ENCODE measurements at places on chromosomes 1 and 21.

- DNase-seq = no peak
Measured at GRCh38 chr1:203860396-203861025, 888 bp upstream of the SNRPE start.

DNA sequence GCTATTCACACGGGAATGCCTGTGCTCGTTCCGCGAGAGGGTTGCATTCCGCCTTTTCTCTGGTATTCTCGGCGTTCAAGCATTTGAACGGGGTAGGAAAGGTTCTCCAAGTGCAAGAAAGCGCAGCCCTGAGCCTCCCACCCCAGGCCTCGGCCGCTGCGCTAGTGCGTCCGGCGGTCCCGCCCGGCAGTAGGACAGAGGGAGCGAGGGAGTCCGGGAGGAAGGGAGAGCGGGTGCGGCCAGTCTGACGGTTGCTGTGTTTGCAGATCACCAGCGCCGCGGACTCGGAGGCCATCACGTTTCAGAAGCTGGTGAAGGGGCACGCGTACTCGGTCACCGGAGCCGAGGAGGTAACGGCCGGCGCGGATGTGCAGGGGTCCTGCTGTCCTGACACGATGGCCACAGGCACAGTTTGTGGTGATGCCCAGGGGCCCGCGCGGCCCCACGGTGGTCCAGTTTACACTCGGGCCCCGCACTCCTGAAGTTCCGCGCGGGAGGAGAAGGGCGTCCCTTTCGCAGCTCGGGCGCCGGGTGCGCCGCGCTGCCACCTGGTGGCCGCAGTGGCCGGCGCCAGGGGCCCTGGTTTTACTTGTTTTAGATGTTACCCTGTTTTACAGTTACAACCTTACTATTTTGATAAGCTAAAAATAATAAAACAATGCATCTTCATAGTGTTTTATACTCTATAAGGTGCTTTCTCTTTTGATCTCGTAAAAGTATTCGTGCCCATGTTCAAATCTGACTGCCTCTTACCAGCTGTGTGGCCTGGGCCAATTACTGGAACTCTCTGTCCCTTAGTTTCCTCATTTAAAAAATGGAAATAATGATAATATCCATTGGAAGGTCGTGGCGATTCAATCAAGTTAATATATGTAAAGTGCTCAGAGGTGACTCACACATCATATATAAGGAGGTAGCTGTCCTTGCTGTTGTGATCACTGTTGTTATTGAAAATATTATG lies 36.7 kb downstream of the CAPN2 start:
- DNase-seq = peak; percentile 61

- no peak for DNase-seq
Measured at GRCh38 chr1:12172042-12172851, 5.5 kb downstream of the TNFRSF1B start.

DNA sequence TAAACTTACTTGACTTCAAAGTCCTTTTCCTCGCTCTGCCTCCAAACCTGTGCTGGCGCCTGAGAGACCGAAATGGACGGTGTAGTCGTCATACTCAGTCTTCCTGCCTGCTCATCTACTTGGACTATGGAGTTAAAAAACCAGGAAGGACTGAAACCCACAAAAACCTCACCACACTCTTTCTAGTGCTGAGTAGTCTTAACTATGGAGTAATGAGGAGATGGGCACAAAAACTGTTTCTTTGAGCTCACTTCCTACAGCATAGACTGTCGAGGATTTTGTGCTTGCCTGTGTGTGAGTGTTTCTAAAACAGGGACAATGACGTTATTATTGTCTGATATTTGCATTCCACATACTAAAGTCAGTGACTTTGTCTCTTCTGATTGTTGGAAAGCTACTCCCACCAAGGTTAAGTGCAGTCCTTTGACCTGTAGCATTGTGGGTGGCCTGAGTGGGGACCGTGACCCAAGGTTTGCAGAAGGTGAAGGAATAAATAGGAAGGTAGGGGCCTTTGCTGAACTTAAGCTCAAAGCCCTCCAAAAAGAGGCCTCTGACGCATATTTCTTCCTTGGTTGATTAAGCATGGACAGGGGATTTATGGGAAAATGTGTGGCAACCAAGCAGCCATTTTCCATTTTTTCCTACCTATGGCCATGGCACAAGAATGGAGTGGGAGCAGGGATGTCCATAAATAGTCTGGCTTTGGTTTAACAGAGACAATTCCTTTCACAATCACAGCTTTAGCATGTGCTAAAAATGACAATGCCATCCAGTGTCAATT lies 109.6 kb downstream of the ZBTB18 start:
- DNase-seq = no peak

GRCh38 chr1:203624341-203624712 lies 2.3 kb upstream of the ATP2B4 start:
- DNase-seq = no peak

DNA sequence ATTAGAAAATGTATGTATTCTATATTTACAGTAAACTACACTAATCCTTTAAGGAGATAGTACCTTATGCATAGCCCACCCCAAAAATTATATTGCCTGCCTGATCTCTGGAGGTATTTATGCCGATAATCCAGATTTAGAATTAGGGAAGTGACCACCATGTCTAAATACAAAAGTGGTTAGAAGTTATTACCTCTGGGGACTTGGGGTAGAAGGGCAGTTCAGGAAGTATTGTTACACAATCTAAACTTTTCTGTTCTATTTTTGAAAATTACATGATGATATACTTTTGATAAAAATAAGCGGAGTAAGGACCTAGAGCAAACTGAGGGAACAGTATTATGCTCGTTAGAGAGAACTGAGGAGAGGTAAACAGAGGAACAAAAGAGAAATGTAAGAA lies 90.5 kb upstream of the ZP4 start:
- DNase-seq = no peak

GRCh38 chr1:151474745-151475144 lies 15.5 kb upstream of the POGZ start:
- no peak for DNase-seq

DNA sequence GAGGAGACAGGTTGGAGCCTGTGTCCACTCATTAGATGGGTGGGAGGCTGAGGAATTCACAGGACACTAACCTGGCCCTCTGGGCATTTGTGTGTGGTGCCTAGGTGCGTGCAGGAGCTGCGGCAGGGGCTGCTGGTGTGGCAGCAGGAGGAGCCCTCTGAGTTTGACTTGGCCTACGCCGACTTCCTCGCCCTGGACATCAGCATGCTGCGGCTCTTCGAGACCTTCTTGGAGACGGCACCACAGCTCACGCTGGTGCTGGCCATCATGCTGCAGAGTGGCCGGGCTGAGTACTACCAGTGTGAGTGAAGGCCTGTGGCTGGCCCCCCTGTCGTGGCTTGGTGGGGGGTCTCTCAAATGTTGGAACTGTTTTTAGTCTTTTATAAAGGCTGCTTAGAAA lies 3.6 kb downstream of the XKR8 start:
- DNase-seq = no peak

GRCh38 chr1:17798799-17799382 lies 43.8 kb downstream of the ACTL8 start:
- DNase-seq = no peak

DNA sequence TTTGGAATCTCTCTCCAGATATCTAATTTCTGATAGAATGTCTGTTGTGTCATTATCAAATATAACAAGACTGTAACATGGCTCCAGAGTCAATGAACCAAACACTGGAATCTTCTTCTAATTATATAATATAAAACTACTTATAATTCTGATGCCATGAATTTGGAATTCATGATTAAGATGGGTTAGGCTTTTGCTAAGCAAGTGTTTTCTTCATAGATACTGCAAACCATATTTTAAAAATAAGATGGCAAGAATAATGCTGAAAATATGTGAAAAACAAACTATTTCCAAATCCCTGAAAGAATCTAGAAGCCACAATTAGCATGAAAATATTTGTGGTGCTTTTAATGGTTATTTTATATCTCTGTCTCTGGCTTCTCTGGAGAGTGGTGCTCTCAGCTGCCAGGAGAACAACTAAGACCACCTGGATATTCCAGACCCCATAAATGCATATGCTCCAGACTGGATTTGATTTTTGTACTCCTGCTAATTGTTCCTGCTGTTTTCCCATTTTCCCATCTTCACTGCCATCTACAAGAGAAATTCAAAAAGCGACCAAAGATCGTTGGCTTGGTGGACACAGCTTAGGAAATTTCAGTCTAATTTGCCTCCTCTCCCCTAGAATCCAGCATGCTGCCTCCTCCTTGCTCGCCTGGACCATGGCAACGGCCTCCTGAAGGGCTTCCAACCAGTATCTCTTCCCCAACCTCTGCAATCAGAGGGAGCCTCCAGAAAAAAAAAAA lies 418.9 kb downstream of the SETD4 start:
- no peak for DNase-seq

DNA sequence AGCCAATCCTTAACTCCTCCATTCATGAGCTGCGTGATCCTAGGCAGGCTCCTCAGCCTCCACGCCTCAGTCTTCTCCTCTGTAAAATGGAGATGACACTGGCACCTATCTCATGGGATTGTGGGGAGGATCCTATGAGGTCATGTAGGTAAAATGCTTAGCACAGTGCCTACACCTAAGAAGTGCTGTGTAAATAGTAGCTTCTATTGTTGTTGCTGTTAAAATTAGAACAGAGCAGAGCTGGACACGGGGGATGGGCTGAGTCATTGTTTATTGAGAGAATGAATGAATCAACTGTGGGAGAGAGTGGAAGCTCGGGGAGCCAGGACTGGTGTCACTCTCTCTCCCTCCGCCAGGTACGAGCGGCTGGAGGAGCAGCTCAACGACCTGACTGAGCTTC lies 43.0 kb downstream of the TMCC2 start:
- DNase-seq = no peak

- no peak for DNase-seq
Measured at GRCh38 chr1:39116860-39117728, 87.4 kb upstream of the MACF1 start.

DNA sequence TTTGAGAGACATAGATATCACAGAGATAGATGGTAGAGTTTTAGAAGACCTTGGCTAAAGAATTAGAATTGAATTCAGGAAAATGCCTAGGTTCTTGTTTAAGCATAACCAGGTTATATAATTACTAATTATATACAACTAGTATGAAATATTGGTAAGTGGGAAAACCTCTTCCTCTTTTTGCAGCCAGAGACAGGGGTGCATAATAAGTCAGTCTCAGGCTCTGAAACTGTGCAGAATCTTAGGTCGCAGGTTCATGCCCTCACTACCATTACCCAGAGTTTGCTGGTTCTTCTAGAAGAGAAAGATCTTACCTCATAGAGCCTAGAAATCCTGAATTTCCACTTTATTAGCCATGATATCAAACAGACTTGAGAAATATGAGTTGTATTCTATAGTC lies 183.3 kb downstream of the NEK7 start:
- no peak for DNase-seq

DNA sequence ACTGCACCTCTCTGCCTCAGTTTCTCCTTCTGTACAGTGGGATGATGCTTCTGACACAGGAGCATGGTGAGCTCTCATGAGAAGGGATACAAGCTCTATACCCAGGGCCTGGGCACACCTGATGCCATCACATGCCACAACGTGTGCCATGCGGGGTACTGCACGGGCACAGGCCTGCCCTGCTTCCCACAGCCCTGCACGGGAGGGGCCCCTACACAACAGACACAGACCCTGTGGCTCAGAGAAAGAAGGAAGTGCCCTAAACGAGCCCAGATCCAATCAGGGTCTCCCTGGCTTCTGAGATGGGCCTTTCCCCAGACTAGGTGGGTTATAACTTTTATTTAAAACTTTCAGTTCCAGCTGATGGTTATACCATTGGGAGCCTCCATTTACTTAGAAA lies 24.6 kb downstream of the C2CD2 start:
- DNase-seq = no peak

DNA sequence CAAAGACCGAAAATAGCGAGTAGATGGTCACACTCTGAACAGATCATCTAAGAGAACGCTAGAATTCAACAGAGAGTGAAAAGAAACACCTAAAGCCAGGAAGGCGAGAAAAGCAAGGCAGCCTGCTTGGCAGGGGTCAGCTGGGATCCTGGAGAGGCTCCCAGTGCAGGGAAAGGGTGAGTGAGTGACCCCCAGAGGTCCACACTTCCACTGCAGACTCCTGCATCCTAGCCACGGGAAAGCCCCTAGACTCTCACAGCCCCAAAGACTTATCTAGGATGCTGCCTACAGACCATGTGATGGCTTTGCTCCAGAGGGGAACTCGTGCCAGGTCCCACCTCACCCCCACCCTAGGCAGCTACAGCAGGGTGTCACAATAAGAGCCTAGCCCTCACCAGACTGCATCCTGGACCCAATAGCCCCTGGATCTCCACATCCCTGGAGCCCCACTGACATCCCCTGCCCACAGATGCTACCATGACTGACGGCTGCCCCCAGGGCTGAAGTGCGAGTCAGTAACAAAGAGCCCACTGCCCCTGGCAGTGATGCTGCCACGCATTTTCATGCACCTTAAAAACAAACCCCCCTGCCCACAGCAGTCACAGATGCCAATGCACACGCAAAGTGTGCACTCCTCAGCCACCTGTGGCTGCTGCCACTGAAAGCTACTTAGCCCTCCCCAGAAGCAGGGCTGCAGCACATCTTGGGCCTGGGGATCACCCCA lies 62.2 kb downstream of the PSMG1 start:
- DNase-seq = no peak

GRCh38 chr1:229448845-229449244 lies 15.0 kb upstream of the ACTA1 start:
- DNase-seq = no peak

DNA sequence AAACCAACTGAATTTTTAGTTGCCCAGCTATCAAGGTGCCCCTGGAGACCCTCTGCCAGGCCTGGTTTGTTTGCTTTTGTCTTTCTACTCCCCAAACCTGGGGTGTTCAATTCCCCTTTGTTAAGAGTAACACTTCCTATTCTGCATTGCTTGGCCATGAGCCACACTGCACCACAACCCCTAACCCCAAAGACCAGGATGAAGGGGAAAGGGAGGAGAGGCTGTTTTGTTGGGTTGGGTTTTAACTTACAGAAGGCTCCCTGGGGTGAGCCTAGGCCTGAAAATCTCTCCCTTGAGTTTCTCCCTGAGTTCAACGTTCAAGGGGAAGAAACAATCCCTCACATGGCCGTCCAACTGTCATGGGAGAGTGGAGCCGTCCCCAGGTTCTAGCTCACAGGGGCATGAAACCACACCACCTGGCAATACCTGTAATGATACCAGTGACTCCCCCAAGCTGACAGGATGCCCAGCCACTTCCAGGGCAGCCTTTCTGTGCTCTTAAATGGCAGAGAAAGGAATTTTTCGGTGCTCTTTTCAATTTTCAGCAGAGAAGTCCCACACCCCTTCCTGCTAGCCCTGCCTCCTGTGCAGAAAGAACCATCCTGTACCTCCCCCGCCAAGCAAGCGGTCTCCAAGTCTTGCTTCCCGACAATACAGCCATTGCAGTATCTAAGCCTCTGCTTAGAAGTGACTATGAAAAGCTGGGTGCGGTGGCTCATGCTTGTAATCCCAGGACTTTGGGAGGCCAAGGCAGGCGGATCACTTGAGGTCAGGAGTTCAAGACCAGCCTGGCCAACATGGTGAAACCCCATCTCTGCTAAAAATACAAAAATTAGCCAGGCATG lies 14.9 kb downstream of the SLC45A3 start:
- DNase-seq = no peak

- DNase-seq = no peak
Measured at GRCh38 chr1:111973150-111973790, 16.2 kb downstream of the KCND3 start.
